CD8-positive, alpha-beta memory T cell (primary cell): ENCODE measurements at places on chromosomes 5 and 9. TPM values are rescaled to one million over a fixed set of nuclear protein-coding genes. Genes with fewer than 3 reads are reported as not detected.

DNA sequence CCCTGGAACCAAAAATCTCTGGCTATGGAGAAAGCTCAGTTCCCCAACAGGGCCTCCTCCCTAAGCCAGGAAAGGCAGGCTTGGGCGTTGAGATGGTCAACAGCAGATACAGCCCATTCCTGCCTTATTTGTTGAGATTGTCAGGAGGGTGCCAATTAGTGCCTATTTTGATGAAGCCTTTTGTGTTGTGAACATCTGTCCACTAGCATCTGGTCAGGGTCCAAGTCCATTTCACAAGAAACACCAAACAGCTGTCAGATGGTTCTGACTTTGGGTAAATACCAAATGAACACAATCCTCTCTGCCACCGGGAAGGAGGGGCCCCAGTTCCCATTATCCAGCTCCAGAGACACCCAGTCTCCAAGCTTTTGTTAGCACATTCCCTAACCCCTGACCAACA lies 19.9 kb downstream of the SEMA6A start:
- no peaks in the 10 kb centered on the region for H3K27me3 ChIP-seq
- H3K4me3 ChIP-seq, result no peak overlapping the region
- no peaks in the 10 kb centered on the region for H3K4me1 ChIP-seq

DNA sequence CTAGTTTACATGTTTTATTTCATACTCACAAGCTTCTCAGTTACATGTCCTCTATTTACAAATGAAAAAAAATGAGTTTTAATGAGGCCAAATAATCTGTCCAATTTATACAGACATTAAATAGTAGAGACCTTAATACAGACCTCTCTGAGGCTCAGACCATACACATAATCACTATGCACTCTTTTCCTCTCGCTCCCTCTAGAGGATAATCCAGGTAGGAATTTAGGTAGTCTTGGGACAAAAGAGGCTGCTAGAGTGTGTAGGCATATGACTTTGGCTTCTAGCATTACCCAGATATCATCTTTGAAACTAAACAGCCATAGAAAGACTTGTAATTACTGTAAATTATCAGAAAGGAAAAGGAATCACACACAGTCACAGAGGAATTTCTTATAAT lies 444.7 kb downstream of the HINT1 start:
- H3K36me3 ChIP-seq, result no peaks in the 10 kb centered on the region
- no peak overlapping the region for H3K27ac ChIP-seq
- no peak for DNase-seq
- H3K4me3 ChIP-seq, result no peak overlapping the region
- no peaks in the 10 kb centered on the region for H3K4me1 ChIP-seq

GRCh38 chr5:143207563-143208364 lies 195.7 kb downstream of the NR3C1 start:
- no peak for DNase-seq
- peak overlapping the region; percentile 62 for H3K27ac ChIP-seq
- no peaks in the 10 kb centered on the region for H3K36me3 ChIP-seq
- H3K27me3 ChIP-seq, result no peaks in the 10 kb centered on the region
- H3K4me1 ChIP-seq, result no peaks in the 10 kb centered on the region

DNA sequence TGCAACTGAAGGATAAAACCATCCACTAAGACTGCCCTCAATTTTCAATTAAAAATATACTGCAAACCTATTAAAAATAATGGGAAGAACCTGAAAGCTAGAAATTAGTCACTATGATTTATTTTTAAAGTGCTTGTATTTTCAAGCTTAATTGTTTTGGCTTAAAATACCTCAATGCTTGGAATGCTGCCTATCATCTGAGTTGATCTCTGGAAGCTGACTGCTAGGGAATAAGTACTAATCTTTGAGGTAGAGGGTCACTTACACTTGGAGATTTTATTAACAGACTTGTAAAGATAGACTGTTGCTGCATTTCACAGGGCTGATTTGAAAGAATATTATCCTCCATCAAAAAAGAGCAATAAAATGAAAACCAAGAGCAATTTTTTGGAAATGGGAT lies 6.2 kb downstream of the PCSK1 start:
- DNase-seq, result no peak
- H3K27ac ChIP-seq, result no peak overlapping the region
- H3K36me3 ChIP-seq, result no peaks in the 10 kb centered on the region
- no peaks in the 10 kb centered on the region for H3K4me1 ChIP-seq

GRCh38 chr5:105563842-105564241 lies 2001.3 kb upstream of the NUDT12 start:
- H3K4me1 ChIP-seq, result no peaks in the 10 kb centered on the region
- no peak for DNase-seq
- H3K4me3 ChIP-seq, result no peak overlapping the region

- H3K4me3 ChIP-seq, result no peak overlapping the region
- H3K36me3 ChIP-seq, result no peaks in the 10 kb centered on the region
- H3K27ac ChIP-seq, result no peak overlapping the region
Observed at GRCh38 chr5:72402959-72403628, 82.9 kb downstream of the PTCD2 start.

SLC25A2 gene
- total RNA-seq, result 0.35 TPM

GRCh38 chr5:137734962-137735554 lies 831 bp downstream of the KLHL3 start:
- H3K4me1 ChIP-seq, result peaks cover 58% of the 10 kb centered on the region
- no peaks in the 10 kb centered on the region for H3K27me3 ChIP-seq
- peak overlapping the region; percentile 74 for H3K4me3 ChIP-seq
- no peak for DNase-seq

DNA sequence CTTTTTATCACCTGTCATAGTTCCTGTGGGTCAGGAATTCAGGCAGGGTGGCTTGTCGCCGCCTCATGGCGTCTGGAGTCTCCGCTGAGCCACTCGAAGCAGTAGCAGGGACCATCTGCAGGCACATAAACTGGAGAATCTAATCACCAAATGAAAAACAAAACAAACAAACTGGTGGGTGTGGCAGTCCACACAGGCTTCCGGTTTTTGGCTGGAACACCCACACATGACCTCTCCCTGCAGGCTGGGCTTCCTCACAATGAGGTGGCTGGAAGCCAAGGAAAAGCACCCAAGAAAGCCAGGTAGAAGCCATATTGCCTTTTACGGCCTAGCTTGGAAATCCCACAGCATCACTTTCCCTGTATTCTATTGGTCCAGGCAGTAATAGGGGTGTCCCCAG lies 197.0 kb downstream of the SYK start:
- H3K4me3 ChIP-seq, result no peak overlapping the region
- H3K27me3 ChIP-seq, result no peaks in the 10 kb centered on the region
- H3K27ac ChIP-seq, result no peak overlapping the region

DNA sequence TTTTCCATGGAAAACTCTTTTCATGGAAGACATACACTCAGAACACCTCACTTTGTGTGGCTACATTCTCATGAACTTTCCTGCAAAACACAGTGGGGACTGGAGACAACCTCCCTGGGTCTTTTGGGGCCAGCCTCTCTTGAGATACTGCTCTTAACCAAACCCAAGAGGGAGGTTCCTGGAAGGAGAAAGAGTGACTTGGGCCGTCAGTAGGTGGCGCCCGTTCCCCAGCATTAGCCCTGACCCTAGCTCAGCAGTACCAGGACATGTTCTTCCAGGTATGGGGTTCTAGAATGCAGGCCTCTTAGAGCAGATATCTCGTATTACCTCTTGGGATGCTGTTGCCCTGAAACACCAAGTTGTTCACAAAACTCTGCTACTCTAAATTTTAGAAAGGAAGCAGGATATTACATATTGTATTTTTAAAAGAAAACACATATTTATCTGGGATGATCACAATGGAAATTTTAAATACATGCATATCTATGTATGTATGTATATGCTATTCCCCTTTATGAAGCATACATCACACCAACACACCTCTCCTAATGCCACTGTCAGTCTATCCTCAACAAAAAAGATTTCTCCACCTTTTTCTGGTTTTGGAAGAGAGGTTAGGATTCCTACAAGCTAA lies 15.8 kb upstream of the GLIS3 start:
- H3K36me3 ChIP-seq, result no peaks in the 10 kb centered on the region
- H3K27me3 ChIP-seq, result no peaks in the 10 kb centered on the region
- H3K4me3 ChIP-seq, result no peak overlapping the region
- no peaks in the 10 kb centered on the region for H3K4me1 ChIP-seq
- H3K27ac ChIP-seq, result no peak overlapping the region
- DNase-seq, result peak; percentile 72

GRCh38 chr5:155129513-155129880 lies 115.9 kb downstream of the KIF4B start:
- no peaks in the 10 kb centered on the region for H3K36me3 ChIP-seq
- no peak overlapping the region for H3K4me3 ChIP-seq
- H3K27me3 ChIP-seq, result no peaks in the 10 kb centered on the region
- no peak overlapping the region for H3K27ac ChIP-seq
- H3K4me1 ChIP-seq, result no peaks in the 10 kb centered on the region

SLC36A2 gene
- total RNA-seq, result not detected

DNA sequence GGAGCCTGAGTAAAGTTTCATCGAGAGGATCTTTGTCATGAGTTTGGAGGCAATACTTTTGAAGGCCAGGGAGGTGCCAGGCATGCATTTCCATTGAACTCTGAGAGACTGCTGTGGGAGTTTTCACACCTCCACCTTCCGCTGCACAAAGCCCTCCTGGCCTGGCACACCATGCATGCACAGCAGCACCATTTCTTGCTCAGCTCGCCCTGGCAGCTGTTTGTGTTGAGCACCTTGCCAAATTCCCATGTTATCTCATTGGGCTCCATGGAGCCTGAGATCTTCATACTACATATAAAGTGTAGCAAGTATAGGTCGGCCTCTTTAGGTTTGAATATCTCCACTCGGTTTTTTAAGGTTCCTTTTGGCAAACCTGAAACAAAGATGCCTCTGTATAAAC lies 125.7 kb upstream of the CLINT1 start:
- H3K4me1 ChIP-seq, result no peaks in the 10 kb centered on the region
- H3K36me3 ChIP-seq, result no peaks in the 10 kb centered on the region
- peaks cover 6% of the 10 kb centered on the region for H3K27me3 ChIP-seq

GRCh38 chr9:14723301-14723700 lies 768 bp upstream of the CER1 start:
- DNase-seq, result no peak
- H3K4me1 ChIP-seq, result no peaks in the 10 kb centered on the region
- H3K27ac ChIP-seq, result no peak overlapping the region
